ENCODE measurements at places on chromosomes 4 and X.

DNA sequence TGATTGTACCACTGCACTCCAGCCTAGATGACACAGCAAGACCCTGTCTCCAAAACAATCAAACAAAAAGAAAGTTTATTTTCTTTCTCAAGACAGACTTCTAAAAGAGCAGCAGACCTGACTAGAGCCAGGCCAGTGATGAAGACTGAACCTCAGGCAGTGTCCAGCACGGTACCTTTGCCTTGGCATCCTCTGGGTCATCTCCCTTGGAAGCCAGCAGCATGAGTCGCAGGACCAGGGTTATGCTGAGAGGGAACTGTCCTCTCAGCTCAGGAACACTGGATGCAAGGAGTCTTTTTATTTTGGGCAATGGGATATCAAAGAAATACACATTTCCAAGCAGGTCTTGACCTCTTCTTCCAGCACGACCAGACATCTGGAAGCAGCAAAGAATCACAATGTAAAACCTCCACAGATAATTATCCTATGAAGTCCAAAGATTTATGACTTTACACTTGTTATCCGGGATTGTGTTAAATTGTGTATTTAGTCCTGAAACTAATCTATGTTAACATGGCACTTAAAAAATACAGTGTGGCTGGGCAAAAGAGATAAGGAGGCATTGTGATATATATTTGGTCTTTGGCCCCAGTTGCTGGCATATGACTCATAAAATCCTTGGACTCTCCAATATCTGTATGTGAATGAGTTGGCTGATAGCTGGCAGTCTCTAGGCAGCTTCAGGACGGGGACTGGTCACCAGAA, 66.0 kb upstream of the DDX60 start:
- no peak for DNase-seq

GRCh38 chr4:10083861-10084641, 32.5 kb downstream of the WDR1 start:
- DNase-seq: peak; percentile 40

DNA sequence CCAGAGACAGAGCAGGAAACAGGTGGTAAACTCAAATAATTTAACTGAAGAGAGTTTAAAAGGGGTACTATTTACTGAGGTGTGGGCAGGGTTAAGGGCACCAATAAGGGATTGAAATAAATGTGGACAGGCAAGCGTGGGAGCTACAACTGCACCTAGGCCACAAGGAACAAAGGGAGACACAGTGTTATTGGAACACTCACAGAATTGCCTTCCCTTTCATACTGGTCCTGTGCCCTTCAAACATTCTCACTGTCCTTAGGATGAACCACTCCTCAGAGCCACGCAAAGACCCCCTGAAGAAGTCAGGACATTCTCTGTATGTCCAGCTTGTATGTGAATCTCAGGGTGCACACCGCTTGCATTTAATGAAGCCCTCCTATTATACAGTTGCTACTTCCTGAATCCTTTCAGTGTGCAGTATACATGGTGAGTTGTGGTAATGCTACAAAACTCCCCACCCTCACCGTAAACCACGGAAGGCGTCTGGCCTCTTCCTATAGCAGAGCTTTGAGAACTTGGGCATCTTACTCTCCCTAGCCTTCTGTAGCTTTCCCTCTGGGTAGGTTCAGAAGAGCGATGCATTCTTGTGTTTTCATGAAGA, 9.6 kb upstream of the MRPL1 start:
- no peak for DNase-seq

- DNase-seq: no peak
Observed at GRCh38 chrX:3286196-3286945, 60.1 kb downstream of the MXRA5 start.

DNA sequence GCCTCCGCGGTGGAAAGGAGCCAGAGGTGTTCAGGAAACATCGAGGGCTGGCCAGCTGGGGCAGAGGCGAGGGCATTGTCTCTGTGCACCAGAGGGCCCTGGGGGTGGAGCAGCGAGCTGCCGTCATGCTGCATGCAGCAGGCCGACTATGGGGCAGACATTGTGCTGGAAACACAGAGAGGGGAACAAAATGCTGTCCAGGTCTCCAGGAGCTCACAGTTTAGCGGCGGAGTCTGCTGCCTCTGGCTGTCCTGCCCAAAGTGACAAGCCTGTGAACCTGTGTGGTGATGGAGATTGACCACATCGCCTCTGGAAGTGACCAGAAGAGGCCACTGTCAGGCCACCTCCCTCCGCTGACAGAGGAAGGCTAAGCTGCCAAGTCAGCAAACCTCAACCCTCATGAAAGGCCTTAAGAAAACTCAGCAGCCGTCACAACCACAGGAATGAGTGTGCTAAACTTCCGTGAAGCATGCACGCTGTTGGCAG, 20.1 kb upstream of the SASH3 start:
- no peak for DNase-seq

DNA sequence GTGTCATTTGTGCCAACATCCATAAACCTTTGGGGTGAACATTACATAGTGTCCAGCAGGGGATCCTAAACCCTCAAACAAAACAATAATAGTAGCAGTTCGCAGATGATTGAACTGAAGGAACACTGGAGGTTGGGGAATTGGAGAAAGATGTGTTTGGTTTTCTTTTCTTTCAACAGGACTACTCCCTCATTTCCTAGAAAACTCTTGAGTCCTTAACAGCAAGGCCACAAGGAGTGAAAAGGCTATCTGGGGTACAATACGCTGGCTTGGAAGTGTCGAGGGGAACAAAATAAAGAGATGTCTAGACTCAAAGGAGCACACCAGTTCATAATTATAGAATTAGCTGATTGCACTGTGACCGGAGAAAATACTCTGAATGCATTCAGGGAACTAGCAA, 72.1 kb downstream of the IDS start:
- DNase-seq: no peak

- no peak for DNase-seq
Observed at GRCh38 chr4:174420316-174420715, 102.0 kb downstream of the HPGD start.

- no peak for DNase-seq
Observed at GRCh38 chr4:164888096-164888715, 11.2 kb downstream of the APELA start.

GRCh38 chrX:139924696-139925095, 8.2 kb downstream of the ATP11C start:
- no peak for DNase-seq

DNA sequence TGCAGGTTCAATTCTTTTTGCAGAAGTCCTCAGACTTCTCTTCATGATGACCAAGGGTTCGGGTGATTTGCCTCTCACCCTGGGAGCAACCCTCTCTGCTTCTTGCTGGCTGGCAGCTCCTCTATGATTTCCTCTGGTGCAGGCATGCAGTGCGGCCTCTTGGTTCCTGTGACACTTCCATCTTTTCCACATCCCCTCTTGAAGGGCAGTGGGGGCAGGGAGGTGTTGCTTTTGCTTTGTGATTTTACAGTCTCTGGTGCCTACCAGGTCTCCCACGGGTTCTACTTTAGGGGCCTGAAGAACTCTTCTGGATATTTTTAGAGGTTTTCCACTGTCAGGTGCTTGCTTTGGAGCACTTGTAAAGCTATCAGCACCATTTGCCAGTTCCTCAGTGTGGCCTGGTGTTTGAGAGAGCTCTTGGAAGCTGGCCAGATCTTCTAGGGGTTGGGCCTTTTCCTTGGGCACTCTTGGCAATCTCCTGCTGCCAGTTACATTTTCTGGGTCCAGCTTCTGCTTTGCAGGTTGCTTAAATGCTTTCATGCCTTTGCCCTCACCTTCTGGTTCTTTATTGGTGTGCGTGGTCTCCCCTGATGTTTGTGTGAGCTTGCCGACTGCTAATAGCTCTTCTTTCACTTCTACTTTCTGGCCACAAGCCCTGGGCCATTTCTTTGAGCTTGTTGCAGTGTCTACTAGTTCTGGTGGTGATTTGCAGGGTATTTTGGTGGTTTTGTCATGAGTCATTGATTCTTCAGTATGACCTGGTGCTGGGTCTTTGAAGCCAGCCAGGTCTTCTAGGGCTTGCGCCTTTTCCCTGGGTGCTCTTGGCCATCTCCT, 11.5 kb upstream of the CHST7 start:
- no peak for DNase-seq

- no peak for DNase-seq
Observed at GRCh38 chr4:7244331-7244665, 52.0 kb downstream of the SORCS2 start.

DNA sequence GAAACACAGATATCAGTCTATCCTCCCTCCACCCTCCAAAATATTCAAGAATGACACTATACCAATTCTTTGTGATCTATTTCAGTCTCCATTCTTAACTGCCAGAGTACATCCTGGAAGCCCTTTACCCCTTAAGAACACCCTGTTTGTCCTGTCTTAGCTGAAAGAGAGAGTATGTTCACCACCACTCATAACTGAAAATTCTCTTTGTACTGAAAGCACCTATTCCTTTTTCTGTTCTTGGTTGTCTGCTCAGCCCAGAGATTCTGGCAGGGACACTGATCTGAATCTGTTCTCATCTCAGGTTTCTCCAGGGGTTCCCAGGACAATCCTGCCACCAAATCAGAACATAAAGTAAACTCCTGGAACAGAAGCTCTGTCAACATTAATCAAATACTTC, 25.4 kb upstream of the EREG start:
- DNase-seq: no peak

GRCh38 chrX:107384397-107385105, 64.9 kb upstream of the FRMPD3 start:
- no peak for DNase-seq

GRCh38 chrX:138463476-138463875, 248.0 kb downstream of the FGF13 start:
- DNase-seq: no peak

GRCh38 chrX:75158054-75158453, 2.0 kb upstream of the ABCB7 start:
- no peak for DNase-seq

- no peak for DNase-seq
Observed at GRCh38 chr4:81255524-81255923, 40.5 kb upstream of the PRKG2 start.

GRCh38 chr4:83022724-83023450, 12.1 kb upstream of the COPS4 start:
- no peak for DNase-seq

DNA sequence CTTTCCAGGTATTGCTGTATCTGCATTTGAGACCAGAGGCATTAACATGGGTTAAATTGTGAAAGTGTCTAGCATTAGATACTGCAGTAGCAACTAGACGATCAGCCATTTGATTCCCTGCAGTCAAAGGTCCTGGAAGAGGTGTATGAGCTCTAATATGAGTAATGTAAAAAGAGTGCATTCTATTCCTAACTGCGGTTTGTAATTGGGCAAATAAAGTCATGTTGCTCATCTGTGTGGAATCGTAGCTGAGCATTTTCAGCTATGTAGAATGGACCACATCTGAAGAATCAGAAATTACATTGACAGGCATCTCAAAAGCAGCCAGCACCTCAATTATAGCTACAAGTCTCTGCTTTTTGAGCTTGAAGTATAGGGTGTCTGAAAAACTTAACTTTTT, 157.6 kb downstream of the ZNF518B start:
- DNase-seq: no peak

GRCh38 chr4:112348488-112349158, 51.5 kb downstream of the ALPK1 start:
- peak; percentile 66 for DNase-seq

GRCh38 chr4:166518315-166518714, 645.3 kb downstream of the TLL1 start:
- no peak for DNase-seq

- peak; percentile 45 for DNase-seq
Observed at GRCh38 chr4:6473264-6474052, 1.0 kb upstream of the PPP2R2C start.

DNA sequence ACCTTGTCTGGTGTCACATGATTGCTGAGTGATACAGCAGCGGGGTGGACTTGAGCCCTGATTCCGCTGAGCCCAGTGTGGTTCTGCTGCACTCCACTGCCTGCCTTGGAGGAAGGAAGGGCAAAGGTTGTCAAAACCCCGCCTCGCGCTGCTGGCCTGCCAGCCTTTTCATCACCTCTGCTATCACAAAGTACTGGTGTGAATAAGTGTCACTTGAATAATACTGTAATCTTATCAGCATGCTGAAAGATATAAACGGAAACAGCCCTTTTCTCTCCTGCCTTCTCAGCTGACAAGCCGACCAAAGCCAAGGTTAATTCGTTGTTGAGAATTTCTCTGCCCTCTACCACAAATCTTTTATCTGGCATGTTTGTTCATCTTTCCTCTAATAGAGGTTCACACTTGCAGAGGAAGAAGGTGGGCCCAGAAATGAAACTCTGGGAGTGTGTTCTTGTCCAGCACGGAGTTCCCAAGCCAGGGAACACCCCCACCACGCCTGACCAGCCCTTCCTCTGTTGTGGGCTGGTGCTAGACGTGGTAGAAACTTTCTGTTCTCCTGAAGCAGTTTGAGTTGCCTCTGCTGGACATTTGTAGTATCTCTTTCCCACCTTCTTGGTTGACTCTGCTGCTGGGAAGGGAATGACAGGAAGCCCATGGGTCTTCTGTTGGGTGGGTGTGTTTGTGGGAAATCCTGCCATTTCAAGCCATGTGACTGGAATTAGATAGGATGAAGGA, 21.5 kb downstream of the FHDC1 start:
- DNase-seq: no peak

GRCh38 chr4:12827966-12828365, 656.2 kb downstream of the RAB28 start:
- no peak for DNase-seq

DNA sequence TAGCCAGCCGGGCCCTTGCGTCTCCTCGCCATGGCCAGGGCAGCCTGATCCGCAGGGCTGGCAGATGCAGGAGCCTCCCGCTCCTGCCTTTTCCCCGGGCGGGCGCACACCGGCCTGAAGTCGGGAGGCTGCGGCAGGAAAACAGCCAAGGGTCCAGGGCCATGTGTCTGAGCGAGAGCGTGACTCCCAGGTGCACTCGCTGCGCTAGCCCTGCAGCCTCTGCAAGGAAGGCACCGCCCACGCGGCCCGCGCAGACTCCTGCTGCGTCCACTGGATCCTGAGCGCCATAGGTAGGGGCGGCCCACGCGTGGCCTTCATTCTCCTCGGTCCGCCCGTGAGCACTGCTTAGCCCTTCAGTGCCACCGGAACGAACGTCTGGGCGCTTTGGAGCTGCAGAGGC, 379.9 kb downstream of the TRAM1L1 start:
- DNase-seq: peak; percentile 8

GRCh38 chr4:169571435-169571834, 40.9 kb downstream of the NEK1 start:
- no peak for DNase-seq

- peak; percentile 95 for DNase-seq
Observed at GRCh38 chr4:80184053-80184824, 13.1 kb upstream of the PRDM8 start.

DNA sequence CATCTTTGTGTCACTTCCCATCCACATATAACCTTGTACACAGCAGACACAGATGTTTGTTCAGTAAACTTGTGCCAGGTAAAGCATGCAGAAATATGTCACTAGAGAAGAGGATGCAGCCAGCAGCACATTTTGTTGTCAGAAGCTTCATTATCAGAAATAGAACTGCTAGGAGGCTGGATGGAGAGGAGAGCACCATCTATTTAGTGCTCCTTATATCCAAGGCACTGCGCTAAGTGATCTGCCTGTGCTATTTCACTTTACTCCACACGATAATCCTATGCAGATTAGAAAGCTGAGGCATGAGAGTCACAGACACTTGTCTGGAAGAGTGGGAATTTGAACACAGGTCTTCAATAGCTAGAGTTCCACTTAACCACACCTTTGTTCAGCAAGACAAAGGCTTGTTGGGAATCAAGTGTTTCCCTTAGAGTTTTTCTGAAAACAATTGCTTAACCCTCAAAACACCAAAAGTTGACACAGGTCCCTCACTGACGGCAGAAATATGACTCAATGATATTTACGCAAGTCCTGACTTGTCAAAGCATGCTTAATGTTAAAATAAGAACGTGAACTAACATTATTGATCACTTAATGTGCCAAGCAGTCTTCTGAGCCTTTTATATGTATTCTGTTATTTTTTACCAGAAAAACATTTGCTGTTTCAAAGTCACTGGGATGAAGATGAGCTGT, 1.2 kb upstream of the QDPR start:
- no peak for DNase-seq

Data from H7 (cell line).